ENCODE measurements at places on chromosomes 12 and 14.

GRCh38 chr14:70317091-70317968 is 42.2 kb downstream of the COX16 start:
- no peak for DNase-seq

DNA sequence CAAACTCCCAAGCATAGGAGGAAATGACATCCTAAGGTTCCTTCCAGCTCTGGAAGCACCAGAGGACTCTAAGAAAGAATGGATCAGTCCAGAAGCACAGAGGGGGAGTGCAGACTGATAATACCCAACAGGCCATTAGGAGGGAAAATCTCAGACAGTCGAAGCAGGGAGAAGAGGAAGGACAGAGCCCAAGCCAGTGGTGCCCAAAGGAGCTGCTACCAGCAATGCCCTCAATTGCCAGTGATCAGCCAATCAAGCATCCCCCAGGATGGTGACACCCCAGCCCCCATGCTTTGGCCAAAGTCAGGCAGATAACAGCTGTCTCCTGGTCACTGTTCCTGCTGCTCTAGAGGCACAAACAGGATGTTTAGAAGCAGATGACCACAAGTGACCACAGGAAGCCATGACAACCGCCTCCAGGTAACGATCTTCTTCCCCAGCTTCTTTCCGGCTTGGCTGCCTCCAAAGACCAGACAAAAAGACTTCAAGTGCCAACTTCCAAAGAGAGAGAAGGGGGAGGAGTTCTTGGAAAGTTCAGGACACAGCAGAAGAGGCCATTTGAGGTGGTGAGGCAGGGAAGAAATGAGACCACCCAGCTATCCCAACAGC is 16.2 kb downstream of the PXN start:
- DNase-seq: no peak

GRCh38 chr12:27502021-27502435 is 22.0 kb upstream of the PPFIBP1 start:
- no peak for DNase-seq

GRCh38 chr12:58087423-58088127 is 146.2 kb downstream of the ATP23 start:
- no peak for DNase-seq

GRCh38 chr12:32854097-32854496 is 42.5 kb downstream of the PKP2 start:
- no peak for DNase-seq

DNA sequence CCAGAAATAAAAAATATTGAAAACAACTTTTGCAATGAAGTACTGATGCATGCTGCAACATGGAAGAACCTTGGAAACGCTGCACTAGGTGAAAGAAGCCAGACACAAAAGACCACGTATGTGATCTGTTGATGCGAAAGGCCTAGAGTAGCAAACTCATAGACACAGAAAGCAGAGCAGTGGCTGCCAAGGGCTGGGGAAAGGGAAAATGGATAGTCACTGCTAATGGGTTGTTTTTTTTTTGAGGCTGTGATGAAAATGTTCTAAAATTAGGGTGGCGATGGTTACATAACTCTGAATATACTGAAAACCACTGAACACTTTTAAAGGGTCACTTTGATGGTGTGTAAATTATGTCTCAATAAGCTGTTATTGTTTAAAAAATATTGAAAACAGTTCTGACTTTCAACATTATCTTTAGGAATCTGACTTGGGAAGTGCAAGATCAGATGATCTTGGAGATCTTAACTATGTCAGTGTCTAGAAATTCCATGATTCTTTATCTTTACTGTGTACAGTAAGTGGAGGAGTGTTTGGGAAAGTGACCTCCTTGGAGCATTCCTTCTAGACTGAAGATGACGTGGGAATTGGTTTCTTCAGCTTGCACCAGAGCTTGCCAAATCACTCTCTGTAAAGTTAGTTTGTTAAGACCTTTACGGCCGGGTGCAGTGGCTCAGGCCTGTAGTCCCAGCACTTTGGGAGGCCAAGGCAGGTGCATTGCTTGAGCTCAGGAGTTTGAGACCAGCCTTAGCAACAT is 12.4 kb downstream of the MLXIP start:
- no peak for DNase-seq

DNA sequence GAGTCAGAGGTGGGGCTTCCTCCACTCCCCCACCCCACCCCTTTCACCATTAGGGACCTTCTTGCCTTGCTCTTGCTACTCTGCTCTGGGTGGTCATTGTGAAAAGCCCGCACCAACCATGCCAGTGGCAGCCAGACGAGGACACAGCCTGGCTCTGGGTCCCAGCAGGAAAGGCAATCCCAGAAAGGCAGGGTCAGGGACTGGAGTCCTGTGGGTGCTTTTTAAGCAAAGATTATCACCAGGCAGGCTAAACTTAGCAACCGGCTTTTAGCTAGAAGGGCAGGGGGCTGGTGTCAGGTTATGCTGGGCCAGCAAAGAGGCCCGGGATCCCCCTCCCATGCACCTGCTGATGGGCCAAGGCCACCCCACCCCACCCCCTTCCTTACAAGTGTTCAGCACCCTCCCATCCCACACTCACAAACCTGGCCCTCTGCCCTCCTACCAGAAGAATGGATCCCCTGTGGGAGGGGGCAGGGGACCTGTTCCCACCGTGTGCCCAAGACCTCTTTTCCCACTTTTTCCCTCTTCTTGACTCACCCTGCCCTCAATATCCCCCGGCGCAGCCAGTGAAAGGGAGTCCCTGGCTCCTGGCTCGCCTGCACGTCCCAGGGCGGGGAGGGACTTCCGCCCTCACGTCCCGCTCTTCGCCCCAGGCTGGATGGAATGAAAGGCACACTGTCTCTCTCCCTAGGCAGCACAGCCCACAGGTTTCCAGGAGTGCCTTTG is 1.2 kb upstream of the GAPDH start:
- DNase-seq: peak; percentile 81

DNA sequence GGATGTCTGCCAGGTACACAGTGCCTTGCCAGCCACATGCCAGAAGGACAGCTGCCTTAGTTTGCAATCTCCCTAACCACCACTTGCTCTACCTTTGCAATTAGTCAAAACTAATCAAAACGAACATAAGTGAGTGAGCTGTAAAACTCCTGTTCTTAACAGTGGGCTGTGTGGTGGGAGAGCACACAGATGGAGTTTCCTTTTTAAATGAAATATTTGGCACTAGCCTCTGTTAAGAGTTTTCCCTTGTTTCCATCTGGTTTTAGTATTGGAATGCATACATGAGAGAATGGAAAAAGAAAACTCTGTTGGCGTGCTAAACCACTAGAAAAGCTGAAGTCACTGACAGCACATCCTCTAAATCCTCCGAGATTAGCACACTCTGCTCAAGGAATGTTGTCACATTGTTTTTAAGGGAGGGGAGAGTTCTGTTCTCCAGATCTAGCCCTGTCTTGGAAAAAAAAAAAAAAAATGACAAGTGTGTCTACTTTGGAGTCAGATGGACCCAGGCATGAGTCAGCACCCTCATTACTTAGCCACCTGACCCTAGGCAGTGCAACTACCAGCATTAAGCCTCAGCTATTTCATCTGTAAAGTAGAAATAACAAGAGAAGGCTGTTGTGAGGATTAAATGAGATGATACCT is 83.9 kb downstream of the STXBP6 start:
- DNase-seq: no peak

DNA sequence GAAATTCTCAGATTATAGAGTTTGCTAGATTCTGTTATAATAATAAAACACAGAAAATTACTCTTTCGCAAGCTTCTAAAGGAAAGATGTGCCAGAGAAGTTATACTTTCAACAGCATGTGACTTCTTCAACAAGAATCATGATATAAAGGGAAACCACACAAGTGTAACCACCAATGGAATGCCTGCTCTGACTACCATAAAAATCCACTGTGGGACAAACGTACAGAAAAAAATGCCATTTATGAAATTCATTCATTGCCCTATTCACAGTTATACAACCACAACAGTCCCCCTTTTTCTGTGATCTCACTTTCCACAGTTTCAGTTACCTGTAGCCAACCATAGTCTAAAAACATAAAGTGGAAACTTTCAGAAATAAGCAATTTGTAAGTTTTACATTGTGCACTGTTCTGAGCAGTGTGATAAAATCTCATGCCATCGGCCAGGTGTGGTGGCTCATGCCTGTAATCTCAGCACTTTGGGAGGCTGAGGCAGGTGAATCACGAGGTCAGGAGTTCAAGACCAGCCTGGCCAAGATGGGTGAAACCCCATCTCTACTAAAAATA is 3.2 kb downstream of the CATSPERB start:
- DNase-seq: no peak

- no peak for DNase-seq
Observed at GRCh38 chr12:113105606-113106271, 29.8 kb downstream of the RASAL1 start.

- no peak for DNase-seq
Observed at GRCh38 chr14:26163761-26164160, 434.1 kb downstream of the NOVA1 start.

DNA sequence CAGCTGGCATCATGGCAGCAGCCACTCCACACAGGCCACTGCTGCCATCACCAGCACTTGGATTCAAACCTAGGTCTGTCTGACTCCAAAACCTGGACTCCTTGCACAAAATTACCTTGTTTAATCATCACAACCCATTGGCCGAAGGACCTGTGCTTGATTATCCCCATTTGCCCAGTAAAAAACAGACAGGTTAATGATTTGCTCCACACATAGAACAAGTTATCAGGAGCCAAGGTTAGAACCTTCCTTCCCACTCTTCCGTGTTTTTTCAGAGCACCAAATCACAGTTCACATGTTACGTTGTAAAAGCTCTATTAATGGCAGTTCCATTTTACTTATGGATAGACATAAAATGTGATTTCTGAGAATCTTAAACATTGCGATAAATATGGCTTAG is 23.5 kb upstream of the CPM start:
- DNase-seq: no peak

- DNase-seq: no peak
Observed at GRCh38 chr14:22422238-22422637, 166.8 kb downstream of the DAD1 start.

GRCh38 chr14:106662936-106663550 is 1136.7 kb downstream of the TMEM121 start:
- no peak for DNase-seq

GRCh38 chr14:21322716-21323115 is 42.8 kb downstream of the RPGRIP1 start:
- DNase-seq: no peak

- no peak for DNase-seq
Observed at GRCh38 chr14:26594756-26595545, 2.9 kb downstream of the NOVA1 start.

DNA sequence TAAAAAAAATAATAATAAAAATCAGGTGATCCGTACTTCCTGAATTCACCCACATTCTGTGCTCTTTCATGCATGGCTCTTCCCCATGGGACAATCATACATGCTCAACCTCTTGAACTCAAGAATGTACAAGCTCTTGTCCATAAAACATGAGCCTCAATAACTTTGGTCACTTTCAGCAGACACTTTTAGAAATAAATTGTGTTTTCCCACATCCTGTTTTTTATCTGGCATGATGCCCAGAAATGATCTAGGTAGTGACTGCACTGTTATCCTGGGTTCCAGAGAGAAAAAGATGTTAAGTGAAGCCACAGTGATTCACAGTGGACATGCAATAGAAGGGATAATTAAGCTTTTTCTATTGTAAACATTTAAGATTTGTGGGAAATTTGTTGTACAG is 537.6 kb upstream of the TMEM132C start:
- DNase-seq: no peak

DNA sequence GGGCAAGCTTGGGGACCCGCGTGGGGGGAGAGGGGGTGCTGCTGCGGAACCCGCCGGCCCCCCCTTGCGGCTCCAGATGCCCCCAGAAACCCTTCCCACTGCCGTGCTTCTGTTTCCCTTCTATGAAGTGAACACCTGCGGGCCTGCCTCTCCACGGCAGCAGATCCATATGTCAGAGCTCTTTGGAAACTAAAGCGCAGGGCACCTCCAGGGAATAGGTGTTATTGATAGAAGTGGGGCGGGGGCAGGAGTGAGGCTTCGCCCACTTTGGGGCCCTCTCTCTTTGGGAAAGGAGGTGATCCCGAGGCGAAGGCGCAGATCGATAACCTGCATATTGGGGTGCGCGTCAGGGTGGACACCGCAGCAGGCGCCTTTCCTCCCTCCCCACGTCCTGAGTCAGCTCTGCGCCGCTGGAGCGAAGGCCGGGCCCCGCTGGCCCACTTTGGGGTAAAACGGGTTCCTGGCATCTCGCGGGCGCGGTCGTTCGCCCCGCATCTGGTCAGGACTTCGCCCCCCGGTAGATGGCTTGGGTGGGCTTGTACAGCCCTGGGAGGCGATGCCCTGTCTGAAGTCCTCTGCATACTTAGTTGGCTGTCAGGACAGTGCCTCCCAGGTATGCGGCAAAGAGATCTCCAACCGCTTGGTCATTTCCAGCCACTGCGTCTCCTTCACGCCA is 524 bp downstream of the KMT5A start:
- no peak for DNase-seq

GRCh38 chr12:120266180-120266870 is 795 bp upstream of the PXN start:
- DNase-seq: no peak

GRCh38 chr14:99909513-99910064 is 116.4 kb downstream of the EML1 start:
- DNase-seq: peak; percentile 31

DNA sequence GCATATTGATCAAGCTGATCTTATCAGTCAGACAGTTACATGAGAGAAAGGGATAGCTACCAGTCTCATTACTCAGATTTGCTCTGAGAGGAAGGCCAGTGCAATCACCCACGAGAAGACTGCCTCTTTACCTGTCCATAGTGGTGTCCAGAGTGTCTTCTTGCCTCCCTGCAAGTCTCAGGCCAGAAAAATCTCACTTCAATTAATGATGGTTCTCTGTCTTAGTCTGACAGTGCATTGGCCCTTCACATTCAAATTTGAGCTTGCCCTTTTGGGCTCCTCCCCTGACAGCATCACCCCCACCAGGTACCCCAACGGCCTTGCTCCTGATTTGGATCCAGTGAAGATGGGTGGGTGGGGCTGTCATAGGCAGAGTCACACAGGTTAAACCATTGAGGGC is at the start of gene AICDA:
Gene AICDA, minus strand, starts transcription at position 231 of the 400 bp plus-strand sequence. Its CDS starts 92 bp downstream, at position 139.
- DNase-seq: no peak

DNA sequence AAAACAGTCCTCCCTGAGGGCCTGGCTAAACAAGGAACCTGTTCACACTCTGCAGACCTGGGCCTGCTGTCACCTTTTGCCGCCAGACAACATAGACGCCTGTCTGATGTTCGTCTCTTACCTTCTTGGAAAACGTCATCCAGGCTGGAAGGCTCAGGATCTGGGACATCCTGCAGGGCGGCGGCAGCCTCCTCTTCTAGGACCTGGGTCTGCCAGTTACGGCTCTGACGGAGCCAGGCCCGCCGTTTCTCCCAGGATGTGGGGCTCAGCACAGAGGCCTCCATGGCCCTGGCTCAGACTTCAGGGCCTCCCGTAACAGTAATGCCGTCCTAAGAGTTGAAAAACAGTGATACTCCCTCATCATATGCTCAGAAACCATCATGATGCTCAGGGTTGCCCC is 10.3 kb downstream of the TESPA1 start:
- DNase-seq: no peak

GRCh38 chr14:97709552-97709951 is 912.4 kb downstream of the VRK1 start:
- DNase-seq: no peak

DNA sequence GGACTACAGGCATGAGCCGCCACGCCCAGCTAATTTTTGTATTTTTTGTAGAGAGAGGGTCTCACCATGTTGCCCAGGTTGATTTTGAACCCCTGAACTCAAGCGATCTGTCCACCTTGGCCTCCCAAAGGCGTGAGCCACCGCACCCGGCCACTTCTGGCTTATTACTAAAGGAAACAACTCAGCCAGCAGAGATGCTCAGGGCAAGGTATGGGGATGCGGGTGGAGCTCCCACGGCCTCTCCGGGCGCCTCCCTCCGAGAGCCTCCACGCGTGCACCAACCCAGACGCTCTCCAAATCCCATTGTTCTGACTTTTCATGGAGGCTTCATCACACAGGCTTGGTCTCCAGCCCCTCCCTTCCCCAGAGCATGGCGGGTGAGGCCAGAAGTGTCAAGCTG is 6.1 kb upstream of the GPR132 start:
- no peak for DNase-seq
